ENCODE measurements at places on chromosomes 11 and 22.
A peak's percentile ranks its signal among the peaks of the same experiment; 100 is the strongest.

DNA sequence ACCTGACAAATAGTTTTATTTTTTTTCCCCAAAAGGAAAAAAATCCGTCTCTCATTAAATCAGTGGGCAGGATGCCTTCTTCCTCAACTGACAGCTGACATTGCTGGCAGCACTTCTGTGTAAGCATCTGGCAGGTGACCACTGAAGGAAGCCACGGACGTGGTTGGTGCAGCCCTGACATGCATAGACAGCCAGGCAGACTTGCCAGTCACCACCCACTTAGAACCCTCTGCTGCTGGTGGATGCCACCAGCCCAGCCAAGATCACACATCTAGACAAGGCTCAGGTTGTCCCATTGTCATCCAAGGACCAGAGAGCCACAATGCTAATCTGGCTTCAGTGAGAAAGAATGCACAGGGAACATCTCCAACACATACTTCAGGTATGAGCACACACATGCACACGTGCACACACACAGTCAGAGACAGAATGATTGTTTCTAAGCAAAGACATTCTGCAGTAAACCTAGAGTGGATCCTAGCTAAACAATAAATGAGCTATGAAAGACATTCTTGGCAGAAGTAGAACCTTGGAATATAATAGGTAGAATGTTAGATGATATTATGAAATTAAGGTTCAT is 49.8 kb upstream of the BMAL1 start:
- DNase-seq: no peak

DNA sequence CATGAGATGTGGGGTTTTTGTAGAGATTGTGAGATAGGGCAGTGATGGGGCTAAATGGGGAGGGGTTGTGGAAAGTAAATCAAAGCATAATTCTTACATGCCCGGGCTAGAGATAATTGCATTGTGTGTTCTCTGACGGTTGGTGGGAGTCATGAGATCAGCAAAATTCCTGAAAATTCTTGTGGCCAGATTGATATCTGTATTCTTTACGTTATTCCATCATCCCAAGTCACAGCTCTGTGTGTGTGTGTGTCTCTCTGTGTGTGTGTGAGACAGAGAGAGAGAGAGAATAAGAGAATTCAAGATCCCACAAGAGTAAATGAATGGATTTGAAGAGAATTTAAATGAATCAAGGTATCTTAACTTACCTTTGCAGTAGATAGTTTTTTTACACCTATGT is 138.6 kb upstream of the ARHGAP20 start:
- DNase-seq: no peak

DNA sequence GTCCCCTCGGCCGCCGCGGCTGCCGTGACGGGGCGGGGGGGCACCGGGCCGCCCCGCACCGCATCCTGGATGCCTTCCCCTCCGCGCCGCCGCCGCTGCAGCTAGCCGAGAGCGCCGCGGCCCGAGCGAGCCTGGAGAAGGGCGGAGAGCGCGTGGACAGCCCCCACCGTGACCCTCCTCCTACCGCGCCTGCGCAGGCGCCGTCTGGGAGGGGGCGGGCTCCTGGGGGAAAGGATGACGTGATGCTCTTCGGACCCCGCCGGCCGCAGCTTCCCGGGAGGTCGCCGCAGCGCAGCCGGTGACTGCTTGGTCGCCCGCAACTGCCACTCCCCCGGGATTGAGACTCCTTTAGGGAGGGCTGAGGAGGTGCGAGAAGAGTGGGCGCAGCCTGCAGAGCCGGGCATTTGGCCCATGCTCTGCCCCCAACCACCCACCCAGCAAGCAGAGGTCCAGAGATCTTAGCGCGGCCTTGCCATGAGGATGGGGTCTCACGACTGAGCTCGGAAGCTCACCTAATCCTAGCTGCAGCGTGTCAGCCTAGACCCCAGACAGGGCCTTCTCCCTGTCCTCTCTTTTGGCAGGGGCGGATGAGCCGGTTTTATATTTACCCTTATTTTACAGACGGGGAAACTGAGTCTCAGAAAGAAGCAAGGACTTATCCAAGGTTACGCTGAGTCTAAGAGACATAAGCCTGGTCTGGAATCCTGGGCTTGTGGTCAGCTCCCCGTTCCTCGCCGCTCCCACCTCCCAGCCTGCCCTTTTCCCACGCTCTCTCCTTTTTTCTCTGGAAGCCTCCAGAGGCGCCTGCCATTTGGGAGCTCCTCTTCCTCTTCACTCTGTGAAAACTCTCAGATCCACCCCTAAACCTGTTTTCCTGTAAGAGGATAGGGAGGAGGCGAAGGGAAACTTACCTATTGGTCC is at the start of gene DENND5A:
TSS of gene DENND5A (minus strand) at position 140 of the 921 bp plus-strand sequence. CDS start 281 bp downstream, outside the sequence.
- DNase-seq: peak; percentile 93

GRCh38 chr11:44661311-44661717 is 65.4 kb upstream of the TSPAN18 start:
- peak; percentile 26 for DNase-seq

- no peak for DNase-seq
Observed at GRCh38 chr11:18080451-18080850, 25.4 kb downstream of the SAAL1 start.

DNA sequence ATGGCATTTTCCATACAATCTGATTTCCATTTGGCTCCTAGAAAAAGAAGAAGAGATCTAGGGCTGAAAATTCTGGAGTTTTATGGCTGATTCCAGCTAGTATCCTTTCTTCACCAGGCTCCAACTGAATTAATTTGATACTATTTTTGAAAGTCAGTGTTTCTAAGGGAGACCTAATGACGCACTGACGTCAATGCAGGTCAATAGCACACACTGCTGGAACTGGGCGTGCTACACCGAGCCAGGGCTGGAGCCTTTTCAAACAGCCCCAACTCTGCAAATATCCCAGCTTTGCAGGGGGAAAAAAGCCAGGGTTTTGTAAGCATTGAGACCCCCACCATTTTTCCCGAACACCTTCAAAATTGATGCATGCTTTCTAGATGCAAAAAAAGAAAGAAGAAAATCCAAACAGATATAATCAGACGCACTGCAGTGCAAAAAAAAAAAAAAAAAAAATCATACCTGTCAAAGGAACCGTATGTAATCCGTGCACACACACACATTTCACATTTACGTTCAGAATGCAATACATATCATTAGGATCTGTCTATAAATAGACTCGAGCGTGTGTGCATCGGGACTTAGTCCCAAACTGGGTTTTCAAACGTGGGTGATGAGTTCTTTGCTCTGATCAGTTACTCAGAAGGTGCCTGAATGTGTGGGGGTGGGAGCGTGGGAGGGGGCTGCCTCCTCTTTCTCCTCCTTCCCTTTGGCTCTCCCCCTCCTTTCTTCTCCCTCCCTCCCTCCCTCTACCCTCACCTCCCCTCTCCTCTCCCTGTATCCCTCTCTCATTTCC is 124.5 kb upstream of the HSD17B12 start:
- peak; percentile 78 for DNase-seq

DNA sequence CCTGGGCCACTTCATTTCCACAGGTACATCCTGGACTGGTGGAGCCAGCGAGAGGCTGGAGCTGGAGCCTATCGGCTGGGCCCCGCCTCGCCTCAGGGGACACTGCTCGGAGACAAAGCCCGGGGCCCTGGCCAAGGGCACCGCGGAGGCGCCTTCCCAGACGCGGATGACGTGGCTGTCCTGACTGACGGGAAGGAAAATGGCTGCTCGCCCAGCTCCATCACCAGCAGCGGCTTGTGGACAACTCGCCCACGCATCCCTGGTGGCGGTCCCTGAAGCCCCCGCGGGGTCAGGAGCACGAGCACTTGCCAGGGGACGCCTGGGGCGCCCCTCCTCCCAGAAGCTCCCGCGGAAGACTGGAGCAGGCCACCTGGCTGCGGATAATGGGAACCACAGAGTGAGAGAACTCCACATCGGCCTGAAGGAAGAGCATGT is 49.6 kb downstream of the CECR2 start:
- no peak for DNase-seq

- no peak for DNase-seq
Observed at GRCh38 chr11:35927104-35927503, 16.8 kb upstream of the LDLRAD3 start.

DNA sequence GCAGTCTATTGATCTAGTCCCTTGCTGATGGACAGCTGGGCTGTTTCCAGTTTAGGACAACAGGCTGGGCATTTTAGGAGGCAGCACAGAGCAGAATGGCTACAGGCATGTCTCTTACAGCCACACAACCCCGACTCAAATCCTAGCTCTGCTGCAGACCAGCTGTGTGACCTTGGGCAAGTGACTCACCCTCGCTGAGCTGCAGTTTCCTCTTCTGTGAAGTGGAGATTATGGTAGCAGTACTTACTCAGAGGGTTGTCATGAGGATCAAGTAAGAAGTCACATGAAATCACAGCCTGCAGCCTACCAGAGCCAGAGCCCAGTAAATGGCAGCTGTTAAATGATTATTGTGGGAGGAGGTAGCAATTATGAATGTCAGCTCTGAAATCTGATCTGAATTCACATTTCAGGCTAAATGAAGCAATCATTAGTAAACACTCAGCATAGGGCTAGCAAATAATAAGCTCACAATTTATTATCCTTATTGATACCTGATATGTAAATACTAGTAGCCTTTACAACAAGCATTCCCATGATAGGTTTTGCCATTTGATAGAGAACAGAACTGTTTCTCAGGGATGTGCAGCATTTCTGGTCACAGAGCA is 58.9 kb downstream of the MYEOV start:
- peak; percentile 22 for DNase-seq

GRCh38 chr22:37569009-37569920 is 9.0 kb downstream of the CDC42EP1 start:
- DNase-seq: peak; percentile 93

DNA sequence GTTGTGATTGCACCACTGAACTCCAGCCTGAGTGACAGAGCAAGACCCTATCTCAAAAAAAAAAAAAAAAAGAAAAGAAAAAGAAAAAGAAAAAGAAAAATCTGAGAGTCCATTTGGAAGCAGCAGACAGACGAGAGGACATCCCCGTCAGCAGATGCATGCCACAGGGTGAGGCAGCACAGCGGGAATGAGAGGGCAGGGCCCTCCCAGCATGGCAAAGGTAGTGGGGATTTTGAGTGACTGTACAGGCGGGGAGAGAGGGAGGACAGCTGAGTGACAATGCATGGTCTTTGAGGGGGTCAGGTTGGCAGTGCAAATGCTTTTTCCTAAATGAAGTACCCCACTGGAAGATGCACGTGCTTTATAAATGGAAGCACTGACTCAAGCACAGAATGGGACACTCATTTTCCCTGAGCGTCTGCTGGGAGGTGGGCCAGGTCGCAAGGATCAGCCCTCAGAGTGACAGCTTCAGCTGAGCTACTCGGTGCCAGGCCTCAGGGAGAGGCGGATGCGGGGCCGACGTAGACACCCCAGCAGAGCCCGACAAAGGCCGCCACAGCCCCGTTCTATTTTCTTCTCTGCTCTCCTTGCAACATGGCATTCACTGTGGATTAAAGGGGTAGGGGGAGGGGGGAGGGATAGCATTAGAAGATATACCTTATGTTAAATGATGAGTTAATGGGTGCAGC is 113.5 kb downstream of the SHANK2 start:
- peak; percentile 39 for DNase-seq

GRCh38 chr11:126166413-126166812 is 45.0 kb downstream of the RPUSD4 start:
- DNase-seq: no peak

DNA sequence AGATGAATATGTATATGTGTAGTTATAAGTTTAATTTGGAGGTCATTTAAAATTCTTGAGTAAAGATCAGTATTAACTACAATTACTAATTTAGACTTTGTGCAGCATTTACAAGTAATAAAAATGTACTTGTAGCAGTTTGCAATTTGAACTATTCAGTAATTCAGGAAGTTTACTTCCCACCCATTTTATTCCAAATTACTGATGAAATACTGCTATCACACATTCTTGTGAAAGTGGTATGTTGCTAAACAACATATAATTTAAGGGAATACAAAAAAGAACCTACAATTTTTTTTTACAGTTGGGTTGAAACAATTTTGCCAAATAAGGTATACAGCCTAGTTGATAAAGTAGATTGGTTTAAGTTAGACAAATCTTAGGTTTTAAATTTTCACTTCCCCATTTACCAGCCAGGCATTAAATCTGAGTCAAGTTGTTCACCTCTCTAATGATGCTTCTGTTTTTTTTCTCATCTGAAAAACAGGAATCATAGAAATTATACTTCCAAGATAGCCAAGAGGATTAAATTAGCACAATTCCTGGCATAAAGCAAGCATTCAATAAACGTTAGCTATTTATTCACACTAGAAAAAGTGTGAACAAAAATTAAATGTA is 45.3 kb downstream of the ZBTB44 start:
- no peak for DNase-seq

DNA sequence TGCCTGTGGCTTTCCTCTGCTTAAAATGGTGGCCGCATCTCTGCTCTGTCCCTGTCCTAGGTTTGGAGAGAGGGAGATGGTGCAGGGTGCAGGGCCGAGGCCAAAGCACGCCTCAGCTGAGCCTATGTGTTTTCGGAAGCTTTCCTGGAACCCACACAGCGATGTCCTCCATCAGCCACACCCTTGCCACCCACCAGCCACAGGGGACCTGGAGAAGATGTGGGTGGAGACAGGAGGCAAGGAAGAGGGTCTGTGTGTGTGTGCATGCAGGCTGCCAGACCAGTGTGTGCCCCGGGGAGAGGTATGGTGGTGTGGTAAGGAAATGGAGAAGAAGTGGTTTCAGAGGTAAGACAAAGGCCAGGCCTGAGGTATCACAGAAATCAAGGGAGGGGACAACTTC is 155.7 kb downstream of the TBC1D22A start:
- DNase-seq: no peak

- DNase-seq: peak; percentile 18
Observed at GRCh38 chr11:14364322-14364721, 5.3 kb upstream of the RRAS2 start.

- no peak for DNase-seq
Observed at GRCh38 chr11:126360049-126360446, 4.6 kb downstream of the ST3GAL4 start.

GRCh38 chr11:127559978-127560377 is 559.4 kb upstream of the KIRREL3 start:
- peak; percentile 33 for DNase-seq

DNA sequence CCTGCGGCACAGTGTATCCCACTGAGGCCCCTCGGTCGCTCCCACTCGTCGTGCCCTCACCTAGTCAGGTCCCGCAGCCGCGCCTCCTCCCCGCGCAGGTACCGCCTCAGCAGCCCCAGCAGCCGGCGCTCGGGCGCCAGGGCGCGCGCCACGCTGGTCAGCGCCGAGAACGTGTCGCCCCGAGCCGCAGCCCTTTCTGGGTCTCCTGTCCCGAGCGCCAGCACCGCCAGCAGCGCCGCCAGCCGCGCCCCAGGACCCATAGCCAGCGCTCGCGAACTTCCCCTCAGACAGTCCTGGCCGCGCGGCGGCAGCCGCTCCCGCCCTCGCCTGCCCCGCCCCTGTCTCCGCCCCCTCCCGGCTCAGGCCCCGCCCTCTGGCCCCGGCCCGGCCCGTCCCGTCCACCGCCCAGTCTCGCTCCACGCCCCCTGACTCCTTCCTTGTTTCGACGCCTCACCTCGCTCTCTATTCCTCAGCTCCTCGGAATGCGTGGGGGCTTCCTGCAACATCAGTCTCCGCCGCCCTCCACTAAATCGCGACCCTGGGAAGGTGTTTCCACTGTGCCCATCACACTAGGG is at the start of gene P4HA3:
TSS of gene P4HA3 (minus strand) at position 289 of the 575 bp plus-strand sequence. CDS start at position 260, 29 bp downstream.
- DNase-seq: peak; percentile 23

GRCh38 chr22:19865141-19865829 is 10.6 kb upstream of the GNB1L start:
- no peak for DNase-seq
